ENCODE measurements at places on chromosomes 5 and 9.

- DNase-seq: no peak
Observed at GRCh38 chr5:157113002-157113401, 4.2 kb upstream of the HAVCR2 start.

- no peak for DNase-seq
Observed at GRCh38 chr9:97772145-97772544, 75.0 kb upstream of the XPA start.

GRCh38 chr5:149871471-149871870 is 73.1 kb downstream of the PDE6A start:
- no peak for DNase-seq

- peak; percentile 32 for DNase-seq
Observed at GRCh38 chr9:13446938-13447842, 167.7 kb upstream of the MPDZ start.

DNA sequence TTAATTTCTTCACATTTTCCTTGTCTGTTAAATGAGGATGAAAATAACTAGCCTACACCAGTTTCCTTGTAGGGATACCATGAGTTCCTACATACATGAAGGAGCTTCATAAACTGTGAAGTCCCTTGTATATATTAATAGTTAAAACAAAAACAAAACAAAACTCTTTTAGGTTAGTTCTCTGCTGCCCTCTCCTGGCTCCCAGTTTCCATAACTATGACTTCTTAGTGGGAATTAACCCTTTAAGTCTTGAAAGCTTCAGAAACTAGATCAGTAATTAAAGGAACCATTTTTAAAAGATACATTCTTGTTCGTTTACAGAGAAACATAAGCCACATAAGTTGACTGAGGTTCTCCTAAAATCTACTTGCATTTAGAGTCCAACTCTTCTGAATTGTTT is 500.0 kb upstream of the C9orf72 start:
- peak; percentile 59 for DNase-seq

DNA sequence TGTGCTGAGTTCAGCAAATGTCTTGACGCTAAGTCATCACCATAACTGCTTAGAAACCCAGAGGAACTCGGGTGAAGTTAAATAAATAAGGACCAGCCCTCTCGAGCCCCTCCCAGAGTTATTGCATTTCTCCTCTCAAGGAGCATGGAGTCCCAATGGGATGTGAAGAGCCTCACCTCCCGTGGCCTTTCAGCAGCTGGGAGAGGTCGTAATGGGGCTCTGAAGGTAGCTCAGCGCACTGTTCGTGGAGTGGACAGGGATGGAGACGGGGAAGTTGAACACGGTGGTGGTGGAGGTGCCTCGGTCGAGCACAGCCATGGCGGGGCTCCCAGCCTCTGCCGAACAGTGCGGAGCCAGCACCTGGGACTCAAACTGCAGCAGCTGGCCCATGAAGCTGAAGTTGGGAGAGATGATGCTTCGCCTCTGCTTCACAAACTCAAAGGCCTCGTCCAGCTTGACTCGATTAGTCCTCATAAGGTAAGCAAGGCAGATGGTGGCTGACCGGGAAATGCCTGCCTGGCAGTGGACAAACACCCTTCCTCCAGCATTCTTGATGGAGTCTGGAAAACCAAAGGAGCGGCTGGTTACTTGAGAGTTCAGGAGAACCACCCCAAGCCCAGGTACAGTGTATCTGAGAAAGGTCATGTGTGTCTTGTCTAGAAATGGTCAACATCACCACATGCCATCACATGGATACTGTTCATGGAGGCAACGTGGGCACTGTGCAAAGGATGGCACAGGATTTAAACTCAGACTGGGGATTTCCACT is 2.2 kb downstream of the DUSP1 start:
- no peak for DNase-seq

- no peak for DNase-seq
Observed at GRCh38 chr5:111937094-111937493, 180.1 kb upstream of the NREP start.

DNA sequence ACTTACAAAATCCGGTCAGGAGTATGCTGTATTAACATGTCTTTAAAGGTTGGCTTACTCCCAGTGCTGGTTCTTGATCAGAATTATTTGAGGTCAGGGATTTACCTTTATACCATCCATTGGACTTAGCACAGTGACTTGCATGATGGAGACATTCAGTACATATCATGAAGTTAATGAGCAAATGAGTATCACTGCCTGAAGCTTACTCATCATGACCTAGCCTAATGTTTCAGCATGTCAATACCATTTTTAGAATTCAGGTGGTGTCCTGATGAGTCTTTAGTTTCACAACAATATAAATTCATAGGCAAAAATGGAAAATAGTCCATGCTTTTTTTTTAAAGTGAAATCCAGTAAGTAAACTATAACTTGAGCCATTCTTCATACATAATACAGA is 226.0 kb upstream of the C9orf72 start:
- DNase-seq: no peak

- no peak for DNase-seq
Observed at GRCh38 chr5:7717691-7718090, 133.2 kb downstream of the CFAP90 start.

- peak; percentile 15 for DNase-seq
Observed at GRCh38 chr9:78958892-78959291, 612.9 kb upstream of the TLE4 start.

DNA sequence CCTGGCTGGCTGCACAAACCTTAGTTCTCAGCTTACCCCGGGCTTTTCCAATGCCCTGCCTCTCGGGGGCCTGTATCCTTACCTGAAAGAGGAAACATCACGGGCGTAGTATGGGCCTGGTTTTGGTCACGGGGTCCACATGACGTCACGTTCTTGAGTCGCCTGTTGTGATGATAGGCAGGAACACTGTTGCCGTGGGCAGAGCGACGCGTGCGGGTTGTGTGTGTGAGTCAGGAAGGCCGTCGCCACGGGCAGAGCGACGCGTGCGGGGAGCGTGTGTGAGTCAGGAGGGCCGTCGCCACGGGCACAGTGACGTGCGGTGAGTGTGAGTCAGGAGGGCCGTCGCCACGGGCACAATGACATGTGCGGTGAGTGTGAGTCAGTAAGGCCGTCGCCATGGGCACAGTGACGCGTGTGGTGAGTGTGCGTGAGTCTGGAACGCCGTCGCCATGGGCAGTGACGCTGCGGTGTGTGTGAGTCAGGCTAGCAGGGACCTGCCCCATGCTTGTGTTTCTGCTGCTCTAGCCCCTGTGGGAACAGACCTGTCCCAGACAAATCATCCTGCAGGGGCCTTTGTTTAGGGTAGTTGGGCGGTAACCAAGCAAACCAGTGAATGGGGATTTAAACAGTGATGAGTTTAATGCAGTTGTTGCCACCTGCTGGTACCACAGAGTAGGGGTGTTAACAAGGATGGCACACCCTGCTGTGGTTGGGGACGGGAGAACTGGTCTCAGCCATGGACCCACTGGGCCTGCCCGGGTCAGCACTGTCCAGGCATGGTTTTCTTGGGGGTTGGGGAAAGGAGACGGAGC is 19.8 kb downstream of the TRIP13 start:
- no peak for DNase-seq

DNA sequence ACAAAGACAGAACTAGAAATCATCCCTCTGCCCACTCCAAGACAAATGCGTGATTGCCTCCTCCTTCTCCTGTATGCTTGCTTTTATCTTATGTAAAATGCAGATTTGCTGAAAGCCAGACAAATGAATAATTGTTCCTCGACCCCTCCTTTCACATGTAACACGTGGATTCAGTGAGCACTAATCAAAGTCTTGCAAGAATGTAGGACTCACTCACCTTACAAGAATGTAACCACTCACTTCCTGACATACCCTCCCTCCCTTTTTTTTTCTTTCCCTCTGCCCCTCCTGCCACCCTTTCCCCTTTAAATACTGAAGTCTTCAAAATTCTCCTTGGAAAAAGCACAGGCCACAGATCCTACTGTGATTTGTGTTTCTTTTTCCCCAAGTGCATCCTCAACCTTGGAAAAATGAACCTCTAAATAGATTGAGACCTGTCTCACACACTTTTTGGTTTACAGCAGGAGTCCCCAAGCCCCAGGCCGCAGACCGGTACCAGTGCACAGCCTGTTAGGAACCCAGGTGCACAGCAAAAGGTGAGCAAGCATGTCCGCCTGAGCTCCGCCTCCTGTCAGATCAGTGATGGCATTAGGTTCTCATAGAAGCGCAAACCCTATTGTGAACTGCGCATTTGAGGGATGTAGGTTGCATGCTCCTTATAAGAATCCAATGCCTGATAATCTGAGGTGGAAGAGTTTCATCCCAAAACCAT is 29.4 kb upstream of the HSD17B3 start:
- DNase-seq: no peak
